ENCODE measurements at places on chromosomes 2 and 18. TPM values are rescaled to one million over a fixed set of nuclear protein-coding genes. Genes with fewer than 3 reads are reported as not detected.

NIFK gene
- 60.8 TPM for total RNA-seq

TFCP2L1 gene
- total RNA-seq, result 12.3 TPM

RBM44 gene
- total RNA-seq, result 0.14 TPM

TTC32 gene
- total RNA-seq, result 6.5 TPM

CXCR2 gene
- total RNA-seq, result not detected

Measured in epithelial cell of proximal tubule (primary cell).